ENCODE measurements at places on chromosomes 3 and 15.

GRCh38 chr3:30760040-30760695, 134.3 kb downstream of the GADL1 start:
- no peak for DNase-seq

- no peak for DNase-seq
These were observed 127.8 kb downstream of the STAG1 start for GRCh38 chr3:136624371-136624770.

DNA sequence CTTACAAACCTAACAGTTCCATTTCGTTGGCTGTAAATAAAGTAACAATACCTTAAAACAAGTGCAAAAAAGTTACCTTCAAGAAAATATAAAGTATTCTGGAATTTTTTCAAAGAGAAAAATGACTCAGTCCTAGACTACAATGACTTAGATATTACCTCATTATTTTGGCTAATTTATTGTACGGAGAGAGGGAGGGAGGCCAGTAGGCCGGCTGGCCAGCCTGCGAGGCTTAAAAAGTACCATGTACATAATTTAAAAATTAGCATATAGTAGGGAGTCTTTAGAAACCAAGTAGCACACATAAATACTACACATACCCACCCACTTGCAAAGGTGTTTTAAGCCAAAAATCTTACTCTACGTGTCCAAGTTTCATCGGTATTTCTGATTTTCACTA, 41.9 kb upstream of the MAP4 start:
- no peak for DNase-seq

- no peak for DNase-seq
These were observed 45.3 kb upstream of the C3orf80 start for GRCh38 chr3:160179906-160180305.

Measured in erythroblast (primary cell).